ENCODE measurements at places on chromosomes 11 and 22.

- DNase-seq, result no peak
Measured at GRCh38 chr11:1738380-1738779, 12.0 kb downstream of the IFITM10 start.

DNA sequence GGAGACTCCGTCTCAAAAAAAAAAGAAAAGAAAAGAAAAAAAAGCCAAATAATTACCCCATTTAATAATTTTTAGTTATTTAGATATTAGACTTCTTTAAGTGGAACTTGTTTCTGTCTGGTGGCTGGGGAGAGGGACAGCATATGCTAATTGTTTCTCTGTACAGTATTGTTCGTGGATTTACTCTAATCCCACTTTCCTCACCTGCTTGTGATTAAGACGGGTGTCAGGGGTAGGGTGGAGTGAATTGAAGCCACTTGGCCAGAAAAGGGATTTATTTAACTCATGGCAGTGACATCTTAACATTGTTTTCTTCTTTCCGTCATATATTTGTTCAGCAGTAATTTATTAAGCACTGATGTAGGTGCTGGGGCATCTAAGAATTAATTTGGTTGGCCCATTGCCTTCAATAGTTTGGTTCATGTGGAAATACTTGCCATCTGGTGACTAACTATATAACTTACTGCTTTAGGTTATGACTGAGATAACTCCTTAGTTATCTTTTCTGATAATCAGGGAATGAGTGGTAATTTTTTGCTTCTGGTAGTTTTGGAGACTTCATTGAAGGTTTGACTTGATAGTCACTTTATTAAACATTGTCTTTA is 4.6 kb downstream of the TNRC6B start:
- no peak for DNase-seq

GRCh38 chr22:41305646-41306045 is 4.3 kb downstream of the ZC3H7B start:
- peak; percentile 73 for DNase-seq

DNA sequence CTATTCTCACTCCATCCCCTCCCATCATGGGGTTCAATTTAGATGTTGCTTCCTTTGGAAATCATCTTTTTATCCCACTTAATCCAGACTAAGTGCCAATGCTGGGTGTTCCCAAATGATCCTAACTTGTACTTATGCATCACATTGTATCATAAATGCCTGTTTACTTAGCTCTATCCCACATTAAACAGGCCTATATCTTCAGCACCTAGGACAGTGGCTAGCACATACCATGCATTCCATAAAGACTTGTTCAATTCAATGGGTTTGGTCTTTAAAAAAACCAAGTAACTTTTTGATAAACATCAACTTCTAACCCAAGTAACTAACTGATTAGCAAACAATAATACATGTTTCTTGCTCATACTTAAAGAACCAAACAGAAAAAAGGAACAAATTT is 40.6 kb downstream of the RSF1 start:
- DNase-seq, result peak; percentile 26

DNA sequence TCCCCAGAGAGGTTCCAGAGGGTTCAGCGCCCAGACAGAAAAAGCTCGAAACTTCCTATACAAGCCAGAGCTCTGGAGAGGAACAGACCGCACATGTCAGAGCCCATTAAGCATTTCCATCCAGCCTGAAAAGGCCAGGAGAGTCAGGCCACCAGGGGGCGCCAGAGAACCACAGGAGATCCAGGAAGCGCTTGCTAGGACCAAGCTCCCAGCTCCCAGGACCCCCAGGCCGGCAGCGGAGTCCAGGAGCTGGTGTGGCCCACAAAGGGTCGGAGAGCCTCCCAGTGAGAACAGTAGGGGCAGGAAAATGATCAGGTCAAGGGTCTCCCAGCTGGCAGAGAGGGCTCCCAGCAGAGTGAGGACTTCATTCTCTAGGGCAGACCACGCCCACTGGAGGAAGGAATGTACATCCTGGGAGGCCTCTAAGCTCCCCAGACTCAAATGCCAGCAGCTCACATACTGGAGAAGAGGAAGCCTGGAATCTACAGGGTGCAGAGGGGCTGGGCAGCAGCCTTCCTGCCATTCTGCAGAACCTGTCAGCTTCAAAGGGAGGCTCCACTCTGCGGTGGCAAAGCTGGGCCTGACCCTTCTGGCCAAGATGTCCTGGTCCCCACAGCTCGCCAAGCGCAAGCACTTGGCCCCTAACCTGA is 2.1 kb upstream of the MEI1 start:
- peak; percentile 71 for DNase-seq

DNA sequence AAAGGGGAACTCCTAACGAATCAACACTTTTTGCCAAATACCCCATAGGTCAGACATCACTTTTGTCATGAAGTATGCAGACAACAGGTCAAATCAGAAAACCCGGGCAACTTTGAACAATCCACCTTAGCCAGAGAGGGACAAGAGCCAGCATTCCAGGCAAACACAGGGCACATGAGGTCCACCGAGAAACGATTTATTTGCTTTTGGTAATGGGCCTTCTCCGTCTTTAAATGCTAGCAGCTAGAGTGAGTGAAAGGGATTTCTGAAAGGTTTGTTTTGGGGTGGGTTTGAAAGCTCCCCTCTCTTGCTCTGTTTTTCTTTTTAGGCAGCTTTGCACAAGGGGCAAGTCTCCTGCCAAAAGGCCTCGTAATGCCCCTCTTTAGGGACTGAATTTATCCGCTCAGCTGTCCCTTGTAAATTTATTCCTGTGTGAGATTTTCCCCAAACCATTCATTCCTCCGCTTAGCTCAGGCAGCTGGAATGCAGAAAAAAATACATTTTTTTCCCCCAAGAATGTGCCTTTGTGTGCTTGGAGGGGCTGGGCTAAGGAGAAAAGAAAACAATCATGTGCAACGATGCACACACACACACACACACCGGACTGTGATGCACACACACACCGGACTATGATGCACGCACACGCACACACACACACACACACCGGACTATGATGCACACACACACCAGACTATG is 196.9 kb downstream of the SNX19 start:
- DNase-seq, result no peak

All from HCEC 1CT (cell line).